ENCODE measurements at places on chromosomes 2 and 18. TPM values are rescaled to one million over a fixed set of nuclear protein-coding genes. Genes with fewer than 3 reads are reported as not detected.

GRCh38 chr2:31467426-31467825 is 52.9 kb upstream of the XDH start:
- no peak for DNase-seq

DNA sequence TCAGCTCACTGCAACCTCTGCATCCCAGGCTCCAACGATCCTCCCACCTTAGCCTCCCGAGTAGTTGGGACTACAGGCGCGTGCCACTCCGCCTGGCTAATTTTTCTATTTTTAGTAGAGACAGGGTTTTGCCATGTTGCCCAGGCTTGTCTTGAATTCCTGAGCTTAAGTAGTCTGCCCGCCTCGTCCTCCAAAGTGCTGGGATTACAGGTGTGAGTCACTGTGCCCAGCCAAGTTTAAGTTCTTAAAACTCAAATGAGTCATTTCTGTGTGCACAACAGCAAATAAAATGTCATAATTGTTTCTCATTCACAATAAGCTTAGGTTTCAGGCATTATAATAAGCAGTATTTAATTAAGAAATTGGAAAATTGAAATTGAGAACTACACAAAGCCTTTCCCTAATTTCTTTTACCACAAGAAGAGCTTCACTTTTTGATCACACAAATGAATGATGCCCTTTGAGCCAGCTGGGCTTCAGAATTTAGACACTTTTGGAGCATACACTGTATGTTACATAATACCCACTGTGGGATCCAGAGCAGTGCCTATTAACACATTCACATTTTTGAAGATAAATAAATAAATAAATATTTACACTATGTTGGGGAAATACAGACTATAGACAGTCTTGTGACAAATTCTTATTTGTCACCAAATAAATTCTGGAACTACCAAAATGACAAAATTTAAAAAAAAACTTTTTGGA is 8.6 kb upstream of the ME2 start:
- no peak for DNase-seq

Gene LTBP1
- 465 TPM for total RNA-seq

Gene UGT1A5
- not detected for total RNA-seq

Gene FHOD3
- total RNA-seq = 24.1 TPM

Gene TBR1
- total RNA-seq = not detected
